Left forelimb (tissue), 1 donor: ENCODE measurements at places on chromosomes 12 and 14.

DNA sequence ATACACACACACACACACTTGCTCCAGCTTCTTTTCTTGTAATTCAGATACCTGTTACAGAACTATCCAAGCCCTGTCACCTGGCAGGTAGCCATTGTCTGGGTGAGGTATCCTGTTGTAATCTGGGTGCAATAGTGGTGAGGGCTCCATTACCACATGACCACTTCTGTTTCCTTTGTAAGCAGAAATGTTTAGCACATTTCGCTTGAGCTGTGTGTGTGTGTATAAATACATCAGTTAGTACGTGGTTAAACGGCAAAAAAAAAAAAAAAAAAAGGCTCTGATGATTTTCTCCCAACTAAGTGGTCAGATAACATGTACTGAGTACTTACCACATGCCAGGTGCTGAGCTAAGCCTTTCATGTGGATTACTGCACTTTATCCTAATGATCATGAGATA is 129.3 kb upstream of the SSTR1 start:
- no peak for DNase-seq

DNA sequence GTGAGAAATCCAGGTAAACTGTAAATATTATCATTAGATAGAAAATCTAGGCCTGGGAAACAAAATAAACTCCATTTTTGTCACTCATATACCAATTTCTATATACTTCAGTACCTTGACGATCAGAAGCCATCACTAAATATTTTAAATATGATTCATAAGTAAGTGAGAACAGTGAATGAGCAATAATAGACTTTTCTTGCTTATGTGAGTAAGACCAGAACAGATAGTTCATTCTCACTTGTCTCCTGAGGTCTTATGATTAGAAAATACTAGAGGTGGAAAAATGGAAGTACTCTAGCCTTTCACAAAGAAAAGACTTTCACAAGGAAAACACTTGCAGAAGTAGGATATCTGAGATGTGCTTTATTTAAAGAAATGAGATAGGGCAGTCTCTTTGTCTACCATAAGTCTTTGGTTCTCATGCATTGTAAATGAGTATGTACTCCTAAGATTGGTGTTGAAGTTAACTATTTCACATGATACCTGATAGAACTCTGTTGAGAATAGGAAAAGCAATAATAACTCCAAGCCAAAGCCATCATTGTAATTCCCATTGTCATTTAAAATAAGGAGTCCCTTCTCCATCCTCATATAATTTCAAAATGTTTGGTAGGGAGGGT is 10.1 kb upstream of the SMCO3 start:
- no peak for DNase-seq

GRCh38 chr12:49305762-49306510 is 11.0 kb downstream of the PRPH start:
- DNase-seq, result no peak

- no peak for DNase-seq
These were observed 23.4 kb downstream of the WBP11 start for GRCh38 chr12:14779834-14780233.

GRCh38 chr12:115387467-115387901 is 703.5 kb upstream of the TBX3 start:
- no peak for DNase-seq

GRCh38 chr12:68908076-68908475 is 24.9 kb downstream of the CPM start:
- no peak for DNase-seq

DNA sequence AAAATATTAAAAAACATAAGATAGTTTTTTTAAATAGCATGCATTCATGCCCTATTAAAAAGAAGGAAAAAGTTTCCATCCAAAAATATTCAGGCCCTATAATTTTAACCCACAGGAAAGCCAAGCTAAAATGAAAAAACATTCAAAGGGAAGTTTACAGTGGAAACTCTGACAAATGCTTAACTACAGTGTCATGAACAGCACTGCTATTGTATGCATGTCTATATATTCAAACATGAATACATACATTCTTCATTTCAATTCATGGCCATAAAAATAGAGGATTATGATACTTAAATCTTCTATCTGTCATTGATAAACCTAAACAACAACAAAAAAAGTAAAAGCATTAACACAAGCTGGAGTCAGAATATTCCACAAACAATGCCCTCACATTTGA is 67.4 kb downstream of the PPP2R5E start:
- DNase-seq, result no peak

DNA sequence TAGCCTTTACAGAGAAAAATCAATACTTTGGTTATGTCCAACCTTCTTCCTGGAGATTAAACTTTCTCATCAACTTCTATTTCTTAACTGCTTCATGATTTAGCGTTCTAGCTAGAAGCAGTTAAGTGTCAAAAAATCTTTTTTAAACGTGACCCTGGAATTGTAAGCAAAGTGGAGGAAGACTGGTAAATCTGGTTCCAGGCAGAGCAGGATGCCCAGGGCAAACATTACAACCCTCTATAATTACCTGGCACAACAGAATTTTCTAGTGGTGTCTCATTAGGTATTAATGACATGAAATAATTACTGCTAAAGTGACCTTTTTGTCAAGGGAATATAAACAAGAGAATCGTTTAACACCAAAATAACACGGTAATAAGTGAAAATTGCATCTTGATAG is 320.8 kb downstream of the MED13L start:
- DNase-seq, result no peak

DNA sequence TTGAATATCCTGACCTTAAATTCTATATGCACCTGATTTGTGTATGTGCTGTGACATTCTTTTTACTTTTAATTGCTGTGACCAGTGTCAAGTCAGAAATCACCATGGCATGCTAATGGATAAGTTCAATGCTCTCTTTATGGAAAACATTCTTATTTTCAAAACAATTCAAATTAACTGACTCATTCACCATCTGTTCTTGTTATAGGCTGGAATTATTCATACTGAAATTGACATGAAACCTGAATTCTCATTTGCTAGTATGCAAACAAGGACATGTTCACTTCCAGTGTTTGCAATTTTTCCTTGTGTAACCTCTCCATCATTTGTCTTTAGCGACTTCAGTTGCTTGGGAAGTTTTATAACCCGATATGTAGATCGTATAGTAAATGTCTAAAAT is at the start of gene TAS2R30:
Gene TAS2R30, minus strand, starts transcription at position 340 of the 400 bp plus-strand sequence. CDS start 400 bp downstream, outside the sequence.
- no peak for DNase-seq

DNA sequence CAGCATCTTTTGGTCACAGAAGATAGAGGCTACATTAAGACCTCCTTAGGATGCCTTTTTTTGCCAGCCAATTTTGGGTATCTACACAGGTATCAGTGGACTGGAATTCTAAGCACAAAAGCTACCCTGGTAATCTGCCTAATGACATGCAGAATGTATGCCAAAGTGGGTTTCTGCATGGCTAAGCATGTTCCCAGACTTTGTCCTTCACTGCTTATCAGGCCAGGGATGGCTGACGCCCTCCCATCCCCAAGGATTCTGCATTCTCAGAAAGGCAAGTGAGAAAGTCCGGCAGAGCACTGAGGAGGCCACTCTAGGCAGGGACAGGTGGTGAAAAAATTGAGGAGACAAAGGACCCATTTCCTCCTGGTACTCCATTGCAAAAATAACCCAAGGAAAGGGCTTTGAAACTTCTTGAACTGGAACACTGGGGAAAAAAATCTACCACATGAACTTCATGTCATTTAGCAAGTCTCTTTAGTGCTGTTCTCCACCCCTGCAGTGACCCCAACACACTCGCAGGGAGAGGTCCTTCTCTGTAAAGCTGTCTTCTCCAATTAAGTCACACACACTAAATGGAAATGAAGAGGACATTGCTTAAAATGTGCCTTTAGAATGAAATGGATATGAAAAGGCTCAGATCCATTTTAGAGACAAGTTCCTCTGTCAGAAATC is 91.7 kb upstream of the MAX start:
- DNase-seq, result no peak

GRCh38 chr14:68297876-68298468 is 478.4 kb downstream of the RAD51B start:
- DNase-seq, result no peak

- DNase-seq, result no peak
These were observed 16.7 kb upstream of the ERC1 start for GRCh38 chr12:974271-974862.

DNA sequence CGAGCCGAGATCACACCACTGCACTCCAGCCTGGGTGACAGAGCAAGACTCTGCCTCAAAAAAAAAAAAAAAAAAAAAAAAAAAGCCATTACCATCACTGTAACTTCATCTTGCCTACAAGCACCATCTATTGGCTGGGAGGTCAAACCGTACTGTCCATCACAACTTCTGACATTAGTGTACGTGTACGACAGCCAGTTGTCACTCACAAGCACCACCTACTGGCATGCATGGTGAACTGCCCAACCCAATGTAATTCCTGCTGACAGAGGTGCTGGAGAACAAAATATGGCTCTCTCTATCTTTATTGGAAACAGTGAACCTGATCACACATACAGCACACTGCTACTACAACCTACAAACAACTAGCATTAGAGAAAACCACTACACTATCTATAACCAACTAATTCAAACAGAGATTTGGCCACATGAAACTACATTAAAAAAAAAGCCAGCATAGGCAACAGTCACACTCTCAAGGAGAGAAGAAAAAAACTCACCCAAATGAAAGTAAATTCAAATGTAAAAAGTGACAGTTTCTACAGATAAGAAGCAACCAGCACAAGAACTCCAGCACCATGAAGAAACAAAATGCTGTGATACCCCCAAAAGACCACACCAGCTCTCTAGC is 82.3 kb downstream of the PUS7L start:
- no peak for DNase-seq

DNA sequence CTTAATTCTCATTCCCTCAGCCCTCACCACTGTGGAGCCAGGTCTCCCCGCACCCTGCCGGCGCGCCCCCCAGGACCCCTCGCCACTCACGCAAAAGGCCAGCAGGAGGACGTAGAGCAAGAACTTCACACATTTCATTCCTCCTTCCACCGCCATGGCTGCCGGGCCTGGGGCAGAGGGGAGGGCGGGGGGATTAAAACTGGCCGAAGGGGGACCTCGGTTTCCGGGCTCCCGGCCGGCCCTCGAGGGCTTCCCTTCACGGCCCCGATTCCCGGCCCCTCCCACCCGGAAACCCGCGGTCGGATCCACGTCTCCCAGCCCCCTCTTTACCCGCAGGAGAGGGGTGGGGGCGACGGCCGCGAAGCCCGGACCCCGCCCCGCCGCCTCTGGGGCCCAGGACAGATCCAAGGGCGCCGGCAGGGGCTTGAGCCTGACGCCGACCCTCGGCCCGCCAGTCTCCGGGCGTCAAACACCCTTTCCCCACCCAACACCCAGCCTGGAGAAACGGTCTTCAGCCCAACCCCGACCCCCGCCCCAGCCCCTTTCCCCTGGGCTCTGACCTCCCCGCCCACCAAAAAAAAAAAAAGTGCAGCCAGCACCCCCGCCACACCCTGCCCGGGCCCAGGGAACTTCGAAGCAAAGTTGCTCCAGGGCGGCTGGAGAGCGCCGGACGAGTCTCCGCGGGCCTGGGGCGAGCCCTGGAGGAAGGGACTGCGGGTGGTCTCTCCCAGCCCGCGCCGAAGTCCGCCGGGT is 447 bp downstream of the CD63 start:
- peak; percentile 87 for DNase-seq

- DNase-seq, result no peak
These were observed 23.8 kb upstream of the LRTM2 start for GRCh38 chr12:1796515-1797010.

DNA sequence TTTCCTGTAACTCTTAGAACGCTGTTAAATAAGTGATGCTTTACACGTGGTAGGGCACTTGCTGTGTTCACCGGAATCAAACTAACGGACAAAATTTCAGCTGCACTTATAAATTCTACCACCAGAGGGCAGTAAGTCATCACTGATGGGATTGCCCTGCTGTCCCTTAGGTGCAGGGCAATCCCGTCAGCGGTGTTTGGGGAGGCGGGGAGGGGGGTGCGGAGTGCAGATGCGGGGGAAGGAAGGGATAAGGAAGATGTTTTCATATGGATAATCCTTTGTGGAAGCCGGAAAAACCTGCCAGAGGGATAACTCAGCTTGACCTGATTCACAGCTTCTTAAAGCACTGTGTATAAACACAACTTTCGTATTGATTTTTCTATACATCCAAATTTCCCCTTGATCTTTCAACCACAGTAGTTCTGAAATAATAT is 21.7 kb upstream of the SLC10A1 start:
- no peak for DNase-seq

GRCh38 chr12:65430571-65431306 is 152.3 kb downstream of the MSRB3 start:
- DNase-seq, result no peak

DNA sequence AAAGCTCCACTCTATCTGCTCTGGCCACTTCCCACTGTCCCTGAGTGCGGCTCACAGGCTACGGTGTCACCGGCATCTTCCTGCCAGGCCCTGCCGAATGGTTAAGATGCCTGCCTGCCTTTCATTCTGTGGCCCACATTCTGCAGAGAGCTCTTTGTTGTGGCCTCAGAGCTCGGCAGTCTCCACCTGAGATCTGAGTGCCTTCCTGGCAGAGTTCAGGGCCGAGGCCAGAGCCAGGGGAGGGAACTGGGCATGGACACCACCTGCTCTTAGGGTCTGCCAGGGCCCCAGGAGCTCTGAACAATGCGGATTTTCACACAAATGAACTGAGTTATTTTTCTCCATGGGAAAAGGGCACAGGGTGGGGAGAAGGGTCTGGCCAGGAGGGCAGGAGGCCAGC is 127.2 kb downstream of the RBM19 start:
- no peak for DNase-seq

DNA sequence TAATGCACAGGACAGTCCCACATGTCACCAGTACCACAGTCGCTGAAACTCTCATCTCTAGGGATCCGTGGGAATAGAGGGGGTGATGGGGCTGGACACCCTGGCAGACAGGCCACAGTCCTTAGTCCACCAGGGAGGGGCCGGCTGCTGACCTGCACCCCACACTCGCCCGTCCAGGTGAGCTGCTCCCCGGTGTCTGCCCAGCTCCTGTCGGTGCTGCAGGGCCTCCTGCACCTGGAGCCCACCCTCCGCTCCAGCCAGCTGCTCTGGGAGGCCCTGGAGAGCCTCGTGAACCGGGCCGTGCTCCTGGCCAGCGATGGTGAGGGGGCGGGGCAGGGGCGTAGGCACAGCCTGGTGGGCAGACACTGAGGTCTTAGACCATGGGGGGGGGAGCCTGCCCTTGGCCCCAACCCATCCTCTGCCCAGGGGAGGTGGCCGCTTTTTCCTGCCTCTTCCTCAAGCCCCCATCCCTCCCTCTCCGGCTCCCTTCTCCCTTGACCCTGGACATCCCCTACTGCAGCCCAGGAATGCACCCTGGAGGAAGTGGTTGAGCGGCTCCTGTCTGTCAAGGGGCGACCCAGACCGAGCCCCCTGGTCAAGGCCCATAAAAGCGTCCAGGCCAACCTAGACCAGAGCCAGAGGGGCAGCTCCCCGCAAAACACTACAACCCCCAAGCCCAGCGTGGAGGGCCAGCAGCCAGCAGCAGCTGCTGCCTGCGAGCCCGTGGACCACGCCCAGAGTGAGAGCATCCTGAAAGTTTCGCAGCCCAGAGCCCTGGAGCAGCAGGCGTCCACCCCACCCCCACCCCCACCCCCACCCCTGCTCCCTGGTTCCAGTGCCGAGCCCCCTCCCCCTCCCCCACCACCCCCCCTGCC is 17.1 kb upstream of the ADSS1 start:
- no peak for DNase-seq

DNA sequence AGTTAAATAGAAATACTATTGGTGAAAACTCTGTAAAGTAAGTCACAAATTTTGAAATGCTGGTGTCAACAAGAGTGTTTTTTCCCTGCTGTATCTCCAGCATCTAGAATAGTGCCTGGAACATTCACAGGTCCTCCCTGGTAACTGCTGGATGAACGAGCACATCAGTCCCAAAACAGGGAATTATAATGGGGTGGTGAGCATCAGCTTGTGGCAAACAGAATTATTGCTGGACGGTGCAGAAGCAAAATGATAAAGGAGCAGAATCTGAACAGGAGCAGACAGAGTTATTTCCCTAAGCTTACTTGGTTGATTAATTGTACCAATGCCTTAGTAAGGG is 129.9 kb downstream of the GRIP1 start:
- DNase-seq, result no peak
